Activated CD4-positive, alpha-beta memory T cell treated with anti-CD3 and anti-CD28 coated beads, Interleukin-2, amount 10 ng/mL, durations not matched to agents 7 days and 5 days (primary cell): ENCODE measurements at places on chromosomes 7 and 10.
A peak's percentile ranks its signal among the peaks of the same experiment; 100 is the strongest.

DNA sequence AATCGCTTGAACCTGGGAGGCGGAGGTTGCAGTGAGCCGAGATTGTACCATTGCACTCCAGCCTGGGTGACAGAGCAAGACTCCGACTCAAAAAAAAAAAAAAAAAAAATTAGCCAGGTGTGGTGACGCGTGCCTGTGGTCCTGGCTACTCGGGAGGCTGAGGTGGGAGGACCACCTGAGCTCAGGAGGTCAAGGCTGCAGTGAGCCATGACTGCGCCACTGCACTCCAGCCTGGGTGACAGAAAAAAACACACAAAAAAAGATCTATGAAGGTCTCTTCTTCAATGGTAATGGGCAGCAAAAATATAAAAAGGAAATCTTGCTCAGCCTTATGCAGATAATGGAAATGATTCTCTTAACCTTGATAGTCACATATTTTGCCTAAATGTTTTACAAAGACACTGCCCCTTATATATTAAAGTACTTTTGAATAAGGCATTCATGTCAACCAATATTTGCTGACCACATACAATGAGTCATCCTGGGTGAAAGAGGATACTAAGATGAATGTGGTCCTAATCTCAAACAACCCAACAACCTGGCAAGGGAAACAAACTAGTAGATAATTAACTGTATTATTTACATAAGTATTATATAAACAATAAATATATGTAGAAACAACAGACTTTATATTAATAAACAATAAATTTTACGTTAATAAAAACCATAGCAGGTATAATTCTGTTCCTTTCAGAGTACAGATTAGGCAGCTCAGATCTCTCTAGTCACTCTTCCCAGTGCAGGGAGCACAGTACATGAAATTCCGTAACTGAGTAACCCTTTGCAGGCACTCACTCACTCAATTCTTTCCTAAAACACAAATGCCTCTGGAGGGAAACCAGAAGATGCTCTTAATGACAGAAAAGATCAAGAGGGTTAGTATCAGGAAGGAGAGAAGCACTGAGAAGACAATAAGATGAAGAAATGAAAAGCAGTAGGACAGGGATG, 8.1 kb downstream of the TOMM7 start:
- no peak for DNase-seq

GRCh38 chr10:80760914-80761371, 223.2 kb downstream of the SH2D4B start:
- DNase-seq: no peak

GRCh38 chr10:7388602-7389001, 22.2 kb downstream of the SFMBT2 start:
- peak; percentile 51 for DNase-seq

GRCh38 chr10:70589762-70590654, 12.5 kb downstream of the PRF1 start:
- peak; percentile 8 for DNase-seq

- no peak for DNase-seq
These were observed 337 bp downstream of the TRIL start for GRCh38 chr7:28957751-28958234.

- no peak for DNase-seq
These were observed 53.5 kb downstream of the NRF1 start for GRCh38 chr7:129665013-129665401.

GRCh38 chr10:75283671-75284470, 48.1 kb upstream of the COMTD1 start:
- no peak for DNase-seq

DNA sequence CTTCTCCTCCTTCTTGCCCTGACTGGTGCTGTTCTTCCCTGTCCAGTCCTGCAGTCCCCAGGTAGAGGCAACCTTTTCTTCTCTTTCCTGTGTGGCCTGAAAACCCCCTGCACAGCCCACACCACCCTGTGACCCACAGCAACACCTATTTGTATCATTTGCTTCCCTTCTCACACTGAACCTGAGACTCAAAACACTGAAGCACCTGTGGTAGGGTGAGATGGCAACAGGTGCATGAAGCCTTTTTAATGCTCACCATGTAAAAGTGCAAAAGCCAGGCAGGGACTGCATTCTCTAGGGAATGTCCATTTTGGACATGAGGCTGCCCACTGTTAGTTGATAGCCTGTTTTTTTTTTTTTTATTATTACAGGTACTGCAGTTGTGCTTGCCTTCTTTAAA, 71.4 kb downstream of the LRMDA start:
- DNase-seq: no peak

GRCh38 chr10:95275726-95276366, 15.0 kb downstream of the PDLIM1 start:
- no peak for DNase-seq

GRCh38 chr10:80530251-80530650, 7.5 kb upstream of the SH2D4B start:
- DNase-seq: peak; percentile 56

DNA sequence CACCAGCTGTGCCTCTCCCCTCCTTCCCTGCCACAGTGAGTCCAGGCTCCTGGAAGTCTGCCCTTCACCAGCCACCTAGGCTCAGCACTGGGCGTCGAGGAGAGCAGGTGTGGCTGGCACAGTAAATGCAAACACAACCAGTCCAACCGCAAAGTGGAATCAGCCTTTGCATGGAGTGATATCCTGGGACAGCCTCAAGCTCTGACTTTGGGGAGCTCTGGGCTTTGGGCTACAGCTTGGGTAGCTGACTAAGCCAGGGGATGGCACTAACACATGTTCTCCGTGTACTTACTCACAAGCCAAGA, 312.4 kb downstream of the KCNMA1 start:
- no peak for DNase-seq

GRCh38 chr10:8316284-8316683, 261.8 kb downstream of the GATA3 start:
- DNase-seq: no peak

- no peak for DNase-seq
These were observed 15.0 kb upstream of the WDR86 start for GRCh38 chr7:151424799-151425198.

DNA sequence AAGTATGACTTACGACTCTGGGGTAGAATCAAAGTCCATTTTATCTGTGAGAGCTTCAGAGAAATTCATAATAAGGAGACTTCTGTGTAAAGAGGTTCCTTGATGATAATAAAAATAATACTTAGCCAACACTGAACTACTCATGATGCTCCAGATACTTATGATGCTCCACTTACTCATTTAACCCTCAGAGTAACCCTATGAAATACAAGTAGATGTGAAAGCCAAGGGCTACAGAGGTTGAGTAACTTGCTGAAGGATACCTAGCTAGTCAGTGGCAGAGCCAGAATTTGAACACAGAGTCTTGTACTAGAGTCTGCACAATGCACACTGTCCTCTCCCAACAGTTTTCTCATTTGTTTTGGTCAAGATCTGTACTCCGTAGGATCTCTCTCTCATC, 89.5 kb downstream of the HECW1 start:
- DNase-seq: no peak

DNA sequence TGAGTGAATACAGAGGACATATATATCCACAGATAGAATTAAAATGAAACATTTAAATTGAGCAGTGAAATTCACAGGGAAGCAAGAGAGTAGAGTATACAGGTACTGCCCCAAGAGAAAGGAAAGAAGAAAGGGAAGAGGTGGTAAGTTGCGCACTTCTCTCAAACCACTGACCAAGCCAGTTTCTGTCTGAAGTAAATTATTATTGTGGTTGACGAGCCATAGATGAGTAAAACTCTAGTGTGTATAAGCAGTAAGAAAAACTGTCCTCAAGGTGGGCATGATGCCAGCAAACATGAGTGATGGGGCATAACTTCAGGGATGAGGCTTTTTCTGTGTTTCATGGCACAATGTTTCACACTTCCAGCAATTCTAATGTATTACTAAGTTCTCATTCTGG, 4.4 kb upstream of the BET1 start:
- DNase-seq: no peak

DNA sequence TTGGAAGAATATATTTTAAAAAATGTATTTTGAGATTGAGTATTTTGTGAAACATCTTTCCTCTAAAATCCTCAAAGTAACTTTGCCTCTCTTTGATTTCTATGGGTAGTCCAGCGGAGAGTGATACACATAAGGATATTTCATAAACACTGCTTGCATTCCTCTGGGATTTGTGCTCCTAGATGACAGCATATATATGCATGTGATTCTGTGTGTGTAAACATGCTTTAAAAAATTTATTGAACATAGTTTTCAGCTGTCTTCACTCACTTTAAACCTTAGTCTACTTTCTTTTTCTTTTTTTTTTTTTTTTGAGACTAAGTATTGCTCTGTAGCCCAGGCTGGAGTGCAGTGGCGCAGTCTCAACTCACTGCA, 84.6 kb downstream of the KAT6B start:
- DNase-seq: no peak

DNA sequence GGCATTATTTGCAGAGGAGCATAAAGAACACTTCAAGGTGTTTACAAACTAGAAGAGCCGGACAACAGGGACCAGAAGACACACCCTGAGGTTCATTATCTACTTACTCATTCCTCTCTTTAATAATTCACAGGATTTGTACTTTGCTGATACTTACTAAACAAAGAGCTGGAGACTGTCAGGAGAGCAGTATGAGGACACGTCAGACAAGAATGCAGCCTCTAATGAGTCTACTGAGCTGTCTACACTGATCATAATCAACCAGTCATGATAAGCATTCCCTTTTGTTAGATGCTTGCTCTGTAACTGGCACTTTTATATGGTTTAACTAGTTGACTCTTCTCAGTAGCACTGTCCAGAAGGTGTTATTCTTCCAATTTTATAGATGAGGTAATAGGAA, 243.3 kb upstream of the CDC14C start:
- DNase-seq: no peak

GRCh38 chr10:104819731-104820130, 178.6 kb downstream of the SORCS3 start:
- no peak for DNase-seq

- DNase-seq: no peak
These were observed 69.0 kb downstream of the AHR start for GRCh38 chr7:17367502-17367901.

DNA sequence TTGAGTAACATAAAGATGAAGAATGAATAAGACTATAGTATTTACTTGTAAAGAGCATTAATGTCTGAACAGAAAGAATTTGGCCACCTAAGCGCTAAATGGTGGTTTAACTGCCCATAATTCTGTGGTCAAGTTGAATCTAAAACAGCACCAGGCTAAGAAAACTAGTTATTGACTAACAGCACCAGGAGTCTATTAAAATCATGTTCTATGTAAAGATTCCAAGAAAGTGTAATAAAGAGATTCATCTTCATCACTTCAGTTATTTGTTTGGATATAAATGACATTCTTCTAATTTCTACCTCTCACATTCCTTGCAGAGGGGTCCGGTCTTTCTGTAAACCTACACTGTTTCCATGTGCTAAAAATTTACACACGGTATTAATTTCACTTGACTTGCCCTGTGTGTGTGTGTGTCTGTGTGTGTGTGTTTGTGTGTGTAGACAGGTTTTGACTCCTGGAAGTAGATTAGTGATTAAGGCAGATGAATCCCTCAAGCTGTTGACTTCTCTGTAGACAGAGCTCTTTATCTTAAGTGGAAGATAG, 84.4 kb downstream of the KLF6 start:
- DNase-seq: no peak

- no peak for DNase-seq
These were observed 309.7 kb downstream of the TYW1 start for GRCh38 chr7:67306331-67306730.

GRCh38 chr7:80785276-80785675, 133.6 kb downstream of the SEMA3C start:
- no peak for DNase-seq

DNA sequence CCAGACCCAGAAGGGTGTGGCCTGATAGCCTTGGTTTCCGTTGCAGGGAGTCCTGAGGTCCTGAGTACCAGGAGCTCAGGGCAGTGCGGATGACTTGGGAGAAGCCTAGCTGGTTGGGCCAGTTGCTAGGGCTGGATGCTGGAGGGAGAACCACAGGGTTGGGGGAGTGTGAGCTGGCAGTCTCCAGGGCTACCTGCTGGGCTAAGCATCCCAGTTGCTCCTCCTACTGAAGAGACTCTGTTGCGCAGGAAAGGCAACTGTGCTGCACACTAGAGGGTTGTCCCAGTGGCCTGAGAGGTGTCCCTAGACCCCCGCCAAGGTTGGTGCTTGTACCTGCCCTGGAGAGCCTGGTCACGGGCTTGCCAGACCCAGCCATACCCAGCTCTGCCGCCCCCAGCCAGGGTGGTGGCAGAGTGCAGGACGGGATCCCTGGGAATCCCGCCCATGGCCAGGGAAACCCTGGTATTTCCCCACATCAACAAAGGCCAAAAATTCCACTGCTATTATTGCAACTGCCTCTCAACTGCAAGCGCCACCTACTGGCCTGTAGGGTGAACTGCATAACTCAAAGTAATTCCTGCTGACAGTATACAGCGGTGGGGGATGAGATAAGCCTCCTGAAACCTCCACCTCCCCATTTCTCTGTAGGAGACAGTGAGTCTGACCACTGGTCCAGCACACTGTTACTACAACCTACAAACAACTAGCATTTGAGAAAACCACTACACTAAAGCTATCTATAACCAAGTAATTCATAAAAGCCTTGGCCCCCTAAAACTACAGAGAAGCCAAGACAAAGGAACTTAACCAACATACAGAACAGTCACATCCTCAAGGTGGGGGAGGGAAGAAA, 67.6 kb upstream of the DDC start:
- DNase-seq: peak; percentile 64

DNA sequence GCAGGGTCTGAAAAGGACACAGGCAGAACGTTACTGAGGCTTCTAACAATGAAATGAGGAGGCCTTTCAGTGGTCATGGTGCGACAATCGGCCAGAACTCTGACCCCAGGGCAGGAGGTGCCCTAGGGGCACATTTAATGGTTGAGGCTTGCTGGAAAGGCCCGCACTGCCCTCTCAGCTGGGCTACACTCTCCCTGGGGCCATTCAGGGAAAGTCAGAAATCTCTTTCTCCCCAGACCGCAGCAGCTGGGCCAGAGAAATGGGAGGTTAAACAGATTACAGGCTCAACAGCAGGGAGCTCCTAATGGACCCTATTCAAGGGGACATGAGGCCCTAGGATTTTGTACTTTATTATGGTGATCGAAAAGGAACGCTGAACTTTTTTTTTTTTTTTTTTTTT, 85.6 kb upstream of the FGFR2 start:
- no peak for DNase-seq

GRCh38 chr10:47076949-47077361, 165.7 kb downstream of the PTPN20 start:
- DNase-seq: no peak

DNA sequence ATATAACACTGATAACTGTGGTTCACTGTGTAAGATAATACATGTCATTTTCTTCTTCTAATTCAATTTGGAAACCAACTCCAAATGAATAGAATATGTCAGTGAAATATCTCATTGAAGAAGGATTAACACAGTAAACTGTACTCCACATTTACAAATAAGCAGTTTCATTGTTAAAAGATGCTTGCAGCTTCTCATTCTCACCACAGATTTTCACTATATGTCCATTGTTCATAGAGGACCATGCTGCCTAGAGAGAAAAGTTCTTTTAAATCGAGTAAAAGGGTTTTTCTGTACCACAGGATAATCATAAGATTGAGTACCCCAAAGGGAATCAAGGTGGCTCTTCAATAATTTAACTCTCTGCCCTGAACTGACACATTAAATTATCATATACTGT, 165.5 kb downstream of the LRRN3 start:
- no peak for DNase-seq
